ENCODE measurements at places on chromosomes 2 and 18. TPM values are rescaled to one million over a fixed set of nuclear protein-coding genes. Genes with fewer than 3 reads are reported as not detected.

DNA sequence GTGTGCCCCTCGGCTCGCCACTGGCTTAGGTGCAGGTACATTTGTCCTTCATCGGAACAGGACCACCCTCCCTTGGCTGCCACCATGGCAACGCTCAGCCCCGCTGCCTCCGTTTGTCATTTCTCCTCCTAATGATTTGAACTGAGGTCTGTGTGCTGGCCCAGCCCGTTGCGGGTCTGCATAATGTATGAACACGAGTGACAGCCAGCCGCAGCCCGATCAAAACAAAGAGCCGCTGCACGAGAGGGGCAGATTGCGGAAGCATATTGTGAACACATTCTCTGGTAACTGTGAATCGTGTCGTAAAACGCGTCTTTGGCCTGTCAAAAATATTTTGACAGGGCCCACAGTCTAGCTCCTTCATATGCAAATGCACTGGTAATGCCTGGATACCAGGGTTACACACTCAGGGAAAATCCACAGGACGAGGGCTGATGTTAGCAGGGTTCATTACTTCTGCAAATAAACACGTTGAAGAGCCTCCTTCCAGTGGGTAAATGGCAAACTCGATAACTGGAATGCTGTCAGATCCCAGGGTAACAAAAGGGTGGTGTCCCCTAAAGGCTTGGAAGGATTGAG, 137.0 kb downstream of the AGAP1 start:
- H3K36me3 ChIP-seq = no peaks in the 10 kb centered on the region
- DNase-seq = no peak
- peaks cover 48% of the 10 kb centered on the region for H3K4me1 ChIP-seq
- no peaks in the 10 kb centered on the region for H3K27me3 ChIP-seq

DNA sequence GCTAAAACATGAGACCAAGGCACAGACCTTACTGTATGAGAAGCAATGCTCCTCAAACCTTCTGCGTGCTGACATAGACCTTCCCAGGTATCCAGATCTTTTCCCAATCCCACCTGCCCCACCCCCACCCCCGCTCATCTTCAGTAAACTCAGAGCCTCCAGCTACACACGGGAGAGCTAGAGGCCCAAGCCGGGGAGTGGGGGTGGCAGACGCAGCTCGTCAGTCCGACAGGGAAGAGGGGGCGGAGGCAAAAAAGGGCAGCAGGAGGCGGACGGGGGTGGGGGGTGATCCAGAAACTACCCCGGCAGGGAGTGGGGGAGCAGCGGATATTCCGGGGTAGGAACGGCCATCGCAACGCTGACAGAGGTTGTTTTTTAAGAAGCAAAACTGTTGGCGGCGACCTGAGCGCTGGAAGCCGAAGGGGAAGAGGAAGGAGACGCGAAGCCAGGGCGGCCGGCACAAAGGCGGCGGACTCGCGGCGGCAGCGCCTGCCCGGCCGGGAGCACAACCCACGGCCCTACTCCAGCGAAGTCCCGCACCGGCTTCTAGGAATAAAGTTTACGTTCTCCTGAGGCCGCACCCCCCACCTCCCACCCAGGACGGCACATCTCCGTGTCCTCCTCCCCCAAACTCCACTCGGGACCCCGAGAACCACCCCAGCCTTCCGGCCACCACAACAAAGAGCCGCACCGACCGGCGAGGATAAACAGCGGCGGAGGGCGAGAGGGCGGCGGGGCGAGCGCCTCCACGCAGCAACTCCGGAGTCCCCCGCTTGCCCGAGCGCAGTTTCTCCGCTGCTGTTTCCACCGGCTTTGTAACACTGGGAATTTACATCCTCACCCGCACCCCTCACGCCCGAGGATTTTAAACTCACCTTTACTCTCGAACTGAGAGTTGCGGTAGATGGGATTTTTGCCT, 722 bp downstream of the BAZ2B start:
- peak overlapping the region; percentile 97 for H3K27ac ChIP-seq
- peaks cover 40% of the 10 kb centered on the region for H3K4me1 ChIP-seq
- no peaks in the 10 kb centered on the region for H3K36me3 ChIP-seq
- DNase-seq = peak; percentile 94

GRCh38 chr2:145287736-145288135, 767.8 kb upstream of the ZEB2 start:
- H3K27me3 ChIP-seq = no peaks in the 10 kb centered on the region
- no peak overlapping the region for H3K4me3 ChIP-seq
- no peak overlapping the region for H3K27ac ChIP-seq
- peaks cover 2% of the 10 kb centered on the region for H3K36me3 ChIP-seq
- peaks cover 12% of the 10 kb centered on the region for H3K4me1 ChIP-seq
- DNase-seq = no peak

GRCh38 chr2:216287251-216287650, 85.0 kb downstream of the MARCHF4 start:
- H3K4me1 ChIP-seq = peaks cover 14% of the 10 kb centered on the region
- no peaks in the 10 kb centered on the region for H3K36me3 ChIP-seq
- H3K27ac ChIP-seq = no peak overlapping the region
- no peak overlapping the region for H3K4me3 ChIP-seq
- H3K27me3 ChIP-seq = no peaks in the 10 kb centered on the region

GRCh38 chr2:99481527-99481926, 8.3 kb downstream of the REV1 start:
- H3K27ac ChIP-seq = no peak overlapping the region
- no peaks in the 10 kb centered on the region for H3K36me3 ChIP-seq
- no peaks in the 10 kb centered on the region for H3K27me3 ChIP-seq
- H3K4me3 ChIP-seq = no peak overlapping the region
- no peak for DNase-seq

DNA sequence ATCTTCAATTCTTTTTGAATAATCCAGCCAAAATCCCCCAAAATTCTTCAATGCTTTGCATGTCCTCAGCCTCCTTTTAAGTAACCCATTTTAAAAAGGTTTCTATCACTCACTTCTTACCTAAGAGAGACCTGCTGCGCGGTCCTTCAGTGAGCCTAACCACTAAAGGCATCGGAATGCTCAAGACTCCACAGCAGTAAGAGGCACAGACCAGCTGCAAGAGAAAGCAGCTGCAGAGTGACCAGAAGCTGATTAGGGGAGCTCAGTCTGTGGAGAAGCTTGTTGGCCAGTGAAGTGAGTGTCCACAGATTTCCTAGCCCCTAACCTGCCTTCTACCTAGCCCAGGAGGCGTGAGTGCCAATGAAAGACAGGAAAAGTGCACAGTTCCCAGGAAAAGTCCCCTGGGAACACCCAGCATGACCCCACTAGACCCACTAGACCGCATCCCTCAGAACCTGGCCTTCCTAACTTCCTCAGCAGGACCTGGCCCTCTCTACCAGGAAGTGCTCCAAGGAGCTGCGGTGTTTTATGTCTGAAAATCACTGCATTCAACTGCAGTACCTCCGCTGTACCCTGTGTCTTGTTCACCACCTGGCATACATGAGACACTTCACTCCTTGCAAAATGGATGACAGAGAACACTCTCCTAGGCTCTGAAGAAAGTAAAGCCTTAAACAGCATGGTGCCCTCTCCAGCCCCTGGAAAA, 10.1 kb downstream of the MBOAT2 start:
- no peak overlapping the region for H3K4me3 ChIP-seq
- no peaks in the 10 kb centered on the region for H3K27me3 ChIP-seq
- H3K4me1 ChIP-seq = peaks cover 20% of the 10 kb centered on the region

DNA sequence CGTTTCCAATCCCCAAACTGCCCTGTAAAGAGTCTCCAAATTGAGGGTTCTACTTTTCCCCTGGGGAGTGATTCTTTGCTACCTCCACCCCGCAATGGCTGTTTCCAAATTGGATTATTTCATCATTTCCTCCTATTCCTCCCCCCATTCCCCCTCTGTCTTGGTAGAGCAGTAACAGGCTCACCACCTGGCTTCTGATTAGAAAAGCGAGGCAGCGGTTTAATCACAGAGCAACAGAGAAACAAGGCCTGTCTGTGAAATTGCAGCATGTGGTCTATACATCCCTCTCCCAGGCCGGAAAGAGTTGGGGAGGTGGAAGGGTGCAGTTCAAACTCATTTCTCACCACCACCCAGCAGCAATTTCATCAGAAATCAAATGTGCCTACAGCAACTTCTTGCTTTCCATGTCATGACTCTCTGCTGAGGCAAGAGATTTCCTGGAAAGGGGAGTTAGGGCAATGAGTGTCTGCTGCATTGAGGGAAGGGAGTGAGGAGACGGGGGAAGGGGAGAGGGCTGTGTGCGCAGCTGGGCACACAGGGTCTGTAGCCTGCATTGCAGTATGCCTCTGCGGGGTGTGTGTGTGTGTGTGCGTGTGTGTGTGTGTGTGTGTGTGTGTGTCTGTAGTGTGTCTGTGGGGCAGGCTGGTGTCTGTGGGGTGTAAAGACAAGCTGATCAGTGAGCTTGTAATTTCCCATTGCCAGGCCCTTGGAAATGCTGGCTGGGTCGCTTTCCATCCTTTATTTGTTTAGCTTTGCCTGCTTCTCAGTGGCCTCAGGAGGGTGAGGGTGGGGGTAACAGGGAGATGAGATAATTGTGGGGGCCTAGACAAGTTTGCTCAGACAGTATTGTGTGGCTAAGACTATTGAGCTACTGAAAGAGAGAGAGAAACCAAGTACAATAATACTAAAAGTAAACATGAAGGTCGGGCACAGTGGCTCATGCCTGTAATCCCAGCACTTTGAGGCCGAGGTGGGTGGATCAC, 13.5 kb upstream of the IGFBP2 start:
- no peak overlapping the region for H3K4me3 ChIP-seq
- peaks cover 27% of the 10 kb centered on the region for H3K4me1 ChIP-seq
- peak overlapping the region; percentile 95 for H3K27ac ChIP-seq
- DNase-seq = no peak
- H3K36me3 ChIP-seq = no peaks in the 10 kb centered on the region
- no peaks in the 10 kb centered on the region for H3K27me3 ChIP-seq

DNA sequence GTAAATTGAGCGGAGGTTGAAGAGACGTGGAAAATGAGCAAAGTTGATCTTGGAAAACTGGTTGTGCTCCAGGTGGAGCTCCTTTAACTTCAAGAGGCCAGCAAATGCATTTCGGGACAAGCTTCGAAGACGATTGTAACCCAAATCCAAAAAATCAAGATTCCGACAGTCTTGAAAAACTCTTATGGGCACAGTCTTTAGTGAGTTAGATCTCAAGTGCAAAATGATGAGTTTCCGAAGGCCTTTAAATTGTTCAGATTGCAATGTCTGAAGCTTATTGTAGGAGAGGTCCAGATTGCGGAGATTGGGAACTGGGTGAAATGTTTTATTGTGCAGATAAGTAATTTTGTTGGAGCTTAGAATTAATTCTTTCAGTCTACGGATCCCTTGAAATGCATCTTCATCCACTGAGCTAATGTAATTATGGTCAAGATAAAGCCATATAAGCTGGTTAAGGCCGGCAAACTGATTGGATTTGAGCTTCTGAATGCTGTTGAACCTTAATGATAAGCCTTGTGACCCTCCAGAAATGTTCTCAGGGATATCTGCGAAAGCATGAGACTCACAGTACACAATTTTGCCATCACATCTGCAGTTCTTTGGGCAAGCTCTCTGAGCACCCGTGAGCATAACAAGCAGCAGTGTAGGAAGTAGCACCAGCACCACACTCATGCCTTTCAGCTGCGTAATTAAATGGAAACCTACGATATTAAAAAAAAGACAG, 2.9 kb downstream of the LRRTM4 start:
- no peaks in the 10 kb centered on the region for H3K36me3 ChIP-seq
- H3K4me3 ChIP-seq = no peak overlapping the region
- no peak for DNase-seq

- H3K27me3 ChIP-seq = peaks cover 2% of the 10 kb centered on the region
- H3K36me3 ChIP-seq = no peaks in the 10 kb centered on the region
- no peak for DNase-seq
- no peak overlapping the region for H3K4me3 ChIP-seq
- no peak overlapping the region for H3K27ac ChIP-seq
Measured at GRCh38 chr18:76054156-76054555, 440.9 kb downstream of the ZNF516 start.

The LHCGR gene
- not detected for total RNA-seq

The LOXHD1 gene
- total RNA-seq = not detected

The SALL3 gene
- not detected for total RNA-seq

The IL1B gene
- not detected for total RNA-seq

The TBC1D8 gene
- total RNA-seq = 7.3 TPM

The TUBA3E gene
- total RNA-seq = not detected

The FBXO48 gene
- 0.63 TPM for total RNA-seq

The IL1RN gene
- total RNA-seq = not detected

All from chondrocyte (in vitro differentiated cells).